T-cell (primary cell): ENCODE measurements at places on chromosomes 11 and 22.

DNA sequence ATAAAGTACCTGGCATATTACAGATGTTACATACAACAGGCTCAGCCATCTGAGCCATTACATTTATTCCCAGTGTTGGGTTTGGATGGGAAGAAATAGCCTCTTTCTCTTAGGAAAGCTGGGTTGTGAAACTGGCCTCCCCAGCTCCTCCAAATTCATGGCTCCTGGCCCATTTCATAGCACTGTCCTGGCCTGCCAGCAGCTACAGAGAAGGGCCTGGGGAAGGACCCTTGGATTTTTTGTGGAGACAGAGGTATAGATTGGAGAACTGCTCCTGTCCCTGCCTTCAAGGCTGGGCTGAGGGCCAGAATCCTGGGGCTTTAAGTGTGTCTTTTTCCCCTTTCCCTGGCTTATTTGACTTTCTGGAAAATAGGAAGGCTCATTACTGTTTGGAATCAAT is 18.0 kb downstream of the PKNOX2 start:
- no peak for DNase-seq
- H3K4me3 ChIP-seq, result no peak overlapping the region
- H3K36me3 ChIP-seq, result no peaks in the 10 kb centered on the region

DNA sequence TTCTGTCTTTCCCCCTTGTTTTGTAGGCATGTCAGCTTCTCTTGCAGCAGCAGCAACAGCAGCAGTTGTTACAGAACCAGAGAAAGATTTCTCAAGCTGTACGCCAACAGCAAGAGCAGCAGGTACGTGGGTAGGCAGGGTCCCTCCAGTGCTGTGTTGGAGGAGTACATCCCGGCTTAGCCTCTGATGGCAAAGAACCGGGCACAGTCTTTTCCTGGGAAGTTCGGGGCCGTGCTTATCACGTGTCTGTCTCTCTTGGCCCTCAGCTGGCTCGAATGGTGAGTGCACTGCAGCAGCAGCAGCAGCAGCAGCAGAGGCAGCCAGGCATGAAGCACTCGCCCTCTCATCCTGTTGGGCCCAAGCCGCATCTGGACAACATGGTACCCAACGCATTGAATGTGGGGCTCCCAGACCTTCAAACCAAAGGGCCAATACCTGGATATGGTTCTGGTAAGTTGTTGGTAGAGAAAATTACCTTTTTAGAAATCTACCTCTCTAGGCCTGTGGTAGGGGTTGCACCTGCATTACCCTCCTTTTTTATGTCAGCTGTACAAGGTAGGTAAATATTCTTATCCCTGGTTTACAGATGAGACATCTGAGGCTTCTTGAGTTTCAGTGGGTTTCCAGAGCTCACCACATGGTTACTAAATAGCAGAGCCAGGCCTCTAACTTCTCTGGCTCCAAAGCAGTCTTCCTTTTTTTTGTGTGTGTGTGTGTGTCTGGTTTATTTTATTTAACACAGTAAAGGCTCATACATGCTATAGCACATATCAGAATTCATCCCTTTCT is 45.2 kb upstream of the ADSL start:
- DNase-seq, result no peak
- H3K4me3 ChIP-seq, result no peak overlapping the region
- no peak overlapping the region for H3K27ac ChIP-seq
- no peaks in the 10 kb centered on the region for H3K4me1 ChIP-seq
- H3K36me3 ChIP-seq, result peaks cover 20% of the 10 kb centered on the region

DNA sequence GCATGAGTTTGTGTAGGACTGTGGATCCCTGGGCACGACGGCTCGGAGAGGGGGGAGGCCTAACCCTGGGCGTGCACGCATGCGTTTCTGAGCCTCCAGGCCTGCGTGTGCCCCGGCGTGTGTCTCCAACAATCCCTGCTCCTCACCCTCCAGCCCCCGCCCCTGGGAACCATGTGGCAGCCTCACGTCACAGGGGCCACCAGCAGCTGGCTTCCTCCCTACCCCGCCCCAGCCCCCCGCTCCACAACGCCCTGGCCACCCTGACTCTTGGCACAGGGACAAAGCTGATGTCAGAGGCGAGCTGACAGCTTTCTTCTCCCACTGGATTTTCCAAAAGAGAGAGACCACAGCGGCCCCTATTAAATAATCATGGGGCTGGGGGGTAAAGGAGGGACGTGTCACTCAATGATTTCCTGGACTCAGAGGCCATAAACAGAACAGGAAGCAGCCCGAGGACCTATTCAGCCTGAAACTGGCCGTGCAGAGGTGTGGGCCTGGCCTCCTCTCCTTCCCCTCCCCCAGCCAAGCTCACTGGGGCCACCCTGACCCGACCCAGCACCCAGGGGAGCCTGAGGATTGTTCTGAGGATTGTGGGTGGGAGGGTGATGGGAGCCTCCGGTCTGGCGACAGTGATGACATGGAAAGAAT is 6.8 kb upstream of the LIF start:
- H3K4me1 ChIP-seq, result peaks cover 13% of the 10 kb centered on the region
- H3K4me3 ChIP-seq, result no peak overlapping the region
- H3K27ac ChIP-seq, result no peak overlapping the region
- H3K36me3 ChIP-seq, result no peaks in the 10 kb centered on the region
- peaks cover 15% of the 10 kb centered on the region for H3K27me3 ChIP-seq

DNA sequence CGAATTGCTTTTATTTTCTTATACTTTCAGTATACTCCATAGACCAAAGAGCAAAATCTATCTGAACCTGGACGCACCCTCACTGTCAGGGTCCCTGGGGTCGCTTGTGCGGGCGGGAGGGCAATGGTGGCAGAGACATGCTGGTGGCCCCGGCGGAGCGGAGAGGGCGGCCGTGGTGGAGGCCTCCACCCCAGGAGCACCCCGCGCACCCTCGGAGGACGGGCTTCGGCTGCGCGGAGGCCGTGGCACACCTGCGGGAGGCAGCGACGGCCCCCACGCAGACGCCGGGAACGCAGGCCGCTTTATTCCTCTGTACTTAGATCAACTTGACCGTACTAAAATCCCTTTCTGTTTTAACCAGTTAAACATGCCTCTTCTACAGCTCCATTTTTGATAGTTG is 1077.4 kb downstream of the BRD1 start:
- no peaks in the 10 kb centered on the region for H3K36me3 ChIP-seq
- DNase-seq, result no peak
- no peaks in the 10 kb centered on the region for H3K4me1 ChIP-seq
- no peak overlapping the region for H3K4me3 ChIP-seq

DNA sequence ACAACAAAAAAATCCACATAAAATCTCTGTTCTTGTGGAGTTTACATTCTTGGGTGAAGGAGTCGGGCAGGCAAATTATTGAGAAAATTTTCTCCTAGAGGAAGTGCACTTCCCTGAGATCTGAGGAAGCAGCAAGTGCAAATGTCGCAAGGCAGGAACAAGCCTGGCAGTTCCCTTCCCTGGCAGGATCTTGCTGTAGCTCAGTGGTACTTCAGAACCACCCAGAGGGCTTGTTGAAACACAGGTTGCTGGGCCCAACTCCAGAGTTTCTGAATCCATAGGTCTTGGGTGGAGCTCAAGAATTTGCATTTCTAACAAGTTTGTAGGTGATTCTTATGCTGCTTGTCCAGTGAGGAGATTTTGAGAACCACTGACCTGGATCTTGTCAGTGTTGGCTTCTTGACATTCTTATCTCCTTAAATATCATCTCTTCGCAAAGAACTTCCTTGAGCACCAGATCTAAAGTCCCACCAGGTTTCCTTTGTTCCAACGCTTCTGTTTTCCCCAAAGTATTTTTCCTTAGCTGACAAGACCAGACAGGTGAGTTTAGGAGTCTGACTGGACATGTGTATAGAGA is 9.6 kb downstream of the QSER1 start:
- H3K36me3 ChIP-seq, result peaks cover 2% of the 10 kb centered on the region
- peaks cover 2% of the 10 kb centered on the region for H3K4me1 ChIP-seq
- DNase-seq, result no peak
- no peak overlapping the region for H3K27ac ChIP-seq
- no peaks in the 10 kb centered on the region for H3K27me3 ChIP-seq

- DNase-seq, result no peak
- H3K27me3 ChIP-seq, result no peaks in the 10 kb centered on the region
- no peaks in the 10 kb centered on the region for H3K4me1 ChIP-seq
- no peak overlapping the region for H3K27ac ChIP-seq
- no peaks in the 10 kb centered on the region for H3K36me3 ChIP-seq
Measured at GRCh38 chr11:12841946-12842630, 167.0 kb upstream of the RASSF10 start.

GRCh38 chr22:44555046-44555445 is 57.0 kb upstream of the RTL6 start:
- peaks cover 12% of the 10 kb centered on the region for H3K27me3 ChIP-seq
- H3K4me3 ChIP-seq, result no peak overlapping the region
- H3K36me3 ChIP-seq, result no peaks in the 10 kb centered on the region
- H3K4me1 ChIP-seq, result peaks cover 6% of the 10 kb centered on the region
- DNase-seq, result no peak

DNA sequence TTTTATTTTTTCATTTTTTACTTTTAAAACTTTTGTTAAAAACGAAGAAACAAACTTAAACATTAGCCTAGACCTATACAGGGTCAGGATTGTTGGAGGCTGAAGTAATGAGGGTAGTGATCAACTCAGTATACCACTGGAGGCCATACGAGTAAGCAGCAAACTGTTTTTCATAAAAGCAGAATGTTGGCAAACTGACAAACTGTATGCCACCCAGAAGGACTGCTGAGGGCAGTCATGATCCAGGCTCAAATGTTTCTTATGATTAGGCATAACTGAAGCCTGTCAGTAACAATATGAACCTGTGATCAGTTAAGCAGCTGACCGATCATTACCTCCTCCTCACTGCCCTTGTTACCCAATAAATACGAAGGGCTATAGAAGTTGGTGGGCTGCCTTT is 10.2 kb upstream of the SC5D start:
- H3K4me1 ChIP-seq, result no peaks in the 10 kb centered on the region
- no peak overlapping the region for H3K27ac ChIP-seq
- peaks cover 18% of the 10 kb centered on the region for H3K27me3 ChIP-seq
- H3K36me3 ChIP-seq, result no peaks in the 10 kb centered on the region

- no peak overlapping the region for H3K27ac ChIP-seq
- H3K27me3 ChIP-seq, result no peaks in the 10 kb centered on the region
- H3K36me3 ChIP-seq, result no peaks in the 10 kb centered on the region
- H3K4me1 ChIP-seq, result no peaks in the 10 kb centered on the region
- no peak for DNase-seq
Measured at GRCh38 chr22:33393432-33393831, 335.3 kb upstream of the SYN3 start.

GRCh38 chr11:56917708-56918400 is 70.9 kb upstream of the OR5AK2 start:
- H3K36me3 ChIP-seq, result no peaks in the 10 kb centered on the region
- no peaks in the 10 kb centered on the region for H3K4me1 ChIP-seq
- H3K27me3 ChIP-seq, result no peaks in the 10 kb centered on the region
- no peak for DNase-seq
- no peak overlapping the region for H3K27ac ChIP-seq

DNA sequence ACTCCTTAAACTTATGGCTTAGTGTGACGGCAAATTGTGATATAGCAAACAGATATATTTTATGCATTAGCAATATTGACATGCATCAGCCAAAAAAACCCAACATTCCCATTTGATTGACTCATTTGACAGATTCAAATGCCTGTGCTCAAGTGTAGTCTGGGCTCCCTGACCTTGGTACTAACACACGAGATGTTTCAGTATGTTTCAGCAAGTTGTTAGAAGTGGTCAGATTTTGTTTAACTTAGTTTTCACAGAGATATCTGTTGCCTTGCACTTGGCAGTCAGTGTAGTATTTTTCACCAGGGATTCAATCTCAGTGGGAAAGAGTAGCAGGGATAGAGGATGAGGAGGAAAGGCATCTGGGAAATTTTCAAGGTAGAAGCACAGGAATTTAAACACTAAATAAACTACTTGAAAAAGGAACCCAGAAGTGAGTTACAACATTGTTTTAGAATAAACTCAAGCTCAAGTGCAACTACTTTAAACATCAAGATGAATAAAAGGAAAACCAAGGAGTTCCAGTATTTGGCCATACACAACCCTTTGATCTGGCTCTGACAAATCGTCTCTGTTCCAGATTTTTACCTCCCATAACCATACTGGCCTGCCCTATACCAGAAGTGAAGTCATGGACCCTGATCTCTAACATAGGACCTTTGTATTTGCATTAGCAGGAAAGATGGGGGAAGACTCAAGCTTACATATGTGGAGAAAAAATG is 56.5 kb upstream of the BLID start:
- H3K27me3 ChIP-seq, result no peaks in the 10 kb centered on the region
- H3K27ac ChIP-seq, result no peak overlapping the region
- no peaks in the 10 kb centered on the region for H3K36me3 ChIP-seq

DNA sequence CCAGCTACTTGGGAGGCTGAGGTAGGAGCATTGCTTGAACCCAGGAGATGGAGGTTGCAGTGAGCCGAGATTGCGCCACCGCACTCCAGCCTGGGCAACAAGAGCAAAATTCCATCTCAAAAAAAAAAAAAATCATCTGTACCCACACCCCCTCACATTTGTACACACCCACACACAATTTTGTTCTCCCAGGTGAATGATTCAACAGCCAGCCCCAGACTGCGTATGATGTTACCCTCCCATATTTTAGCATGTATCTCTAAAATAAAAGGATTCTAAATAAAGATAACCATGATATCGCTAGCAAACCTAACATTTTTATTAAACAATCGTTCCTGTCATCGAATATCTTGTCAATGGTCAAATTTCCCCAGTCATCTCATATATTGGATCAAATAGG is 65.8 kb downstream of the BRD1 start:
- H3K4me3 ChIP-seq, result no peak overlapping the region
- H3K27ac ChIP-seq, result no peak overlapping the region
- DNase-seq, result no peak
- H3K27me3 ChIP-seq, result no peaks in the 10 kb centered on the region
- no peaks in the 10 kb centered on the region for H3K36me3 ChIP-seq

GRCh38 chr11:92179017-92179670 is 45.5 kb upstream of the FAT3 start:
- H3K27ac ChIP-seq, result no peak overlapping the region
- no peak overlapping the region for H3K4me3 ChIP-seq
- DNase-seq, result no peak
- no peaks in the 10 kb centered on the region for H3K27me3 ChIP-seq
- H3K36me3 ChIP-seq, result no peaks in the 10 kb centered on the region
- H3K4me1 ChIP-seq, result no peaks in the 10 kb centered on the region

GRCh38 chr22:49015459-49015858 is 812.2 kb downstream of the BRD1 start:
- no peak overlapping the region for H3K4me3 ChIP-seq
- DNase-seq, result no peak
- no peaks in the 10 kb centered on the region for H3K4me1 ChIP-seq
- no peaks in the 10 kb centered on the region for H3K36me3 ChIP-seq

GRCh38 chr11:92122561-92122960 is 102.1 kb upstream of the FAT3 start:
- H3K4me1 ChIP-seq, result no peaks in the 10 kb centered on the region
- DNase-seq, result no peak
- H3K4me3 ChIP-seq, result no peak overlapping the region

DNA sequence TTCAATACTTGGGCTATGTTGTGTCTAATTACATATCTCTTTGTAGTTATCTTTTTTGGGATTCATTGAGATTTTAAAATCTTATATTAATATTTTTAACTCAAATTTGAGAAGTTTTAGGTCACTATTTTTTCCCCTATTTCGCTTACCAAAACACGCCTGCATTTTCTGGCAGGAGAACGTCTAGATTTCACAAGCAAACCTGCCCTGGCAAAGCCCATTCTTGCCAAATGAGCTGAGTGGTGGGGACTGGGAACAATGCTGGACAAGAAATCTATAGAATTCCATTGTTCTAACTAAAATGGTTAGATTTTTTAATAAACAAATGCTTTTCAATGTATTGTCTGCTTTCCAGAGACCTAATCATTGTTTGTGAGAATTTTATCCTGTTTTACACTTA is 1283.7 kb upstream of the RAG2 start:
- H3K4me1 ChIP-seq, result no peaks in the 10 kb centered on the region
- H3K36me3 ChIP-seq, result no peaks in the 10 kb centered on the region
- H3K27me3 ChIP-seq, result no peaks in the 10 kb centered on the region
- H3K27ac ChIP-seq, result no peak overlapping the region
- no peak for DNase-seq
